SK-N-MC (cell line): ENCODE measurements at places on chromosomes 6 and 20.
A peak's percentile ranks its signal among the peaks of the same experiment; 100 is the strongest.

GRCh38 chr6:127554435-127555006 lies 22.5 kb upstream of the C6orf58 start:
- DNase-seq: no peak

DNA sequence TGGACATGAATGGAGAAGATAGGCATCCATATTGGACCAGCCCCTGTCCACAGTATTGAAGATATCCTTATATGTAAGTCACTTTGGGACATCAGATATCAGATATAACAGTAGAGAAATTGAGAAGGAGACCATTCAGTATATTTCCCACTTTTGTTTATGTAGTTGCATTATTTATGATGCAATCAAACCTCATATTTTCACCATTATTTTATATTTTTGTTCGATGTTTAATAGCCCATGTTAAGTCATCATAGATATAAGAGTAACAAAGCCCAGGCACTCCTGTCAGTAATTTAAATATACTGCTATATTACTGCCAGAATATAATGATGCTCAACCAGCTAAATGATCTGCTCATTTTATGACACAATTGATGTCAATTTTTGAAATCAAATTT lies 744.5 kb upstream of the EPHA7 start:
- DNase-seq: no peak

- DNase-seq: no peak
Observed at GRCh38 chr20:35560541-35560940, 18.7 kb downstream of the ERGIC3 start.

DNA sequence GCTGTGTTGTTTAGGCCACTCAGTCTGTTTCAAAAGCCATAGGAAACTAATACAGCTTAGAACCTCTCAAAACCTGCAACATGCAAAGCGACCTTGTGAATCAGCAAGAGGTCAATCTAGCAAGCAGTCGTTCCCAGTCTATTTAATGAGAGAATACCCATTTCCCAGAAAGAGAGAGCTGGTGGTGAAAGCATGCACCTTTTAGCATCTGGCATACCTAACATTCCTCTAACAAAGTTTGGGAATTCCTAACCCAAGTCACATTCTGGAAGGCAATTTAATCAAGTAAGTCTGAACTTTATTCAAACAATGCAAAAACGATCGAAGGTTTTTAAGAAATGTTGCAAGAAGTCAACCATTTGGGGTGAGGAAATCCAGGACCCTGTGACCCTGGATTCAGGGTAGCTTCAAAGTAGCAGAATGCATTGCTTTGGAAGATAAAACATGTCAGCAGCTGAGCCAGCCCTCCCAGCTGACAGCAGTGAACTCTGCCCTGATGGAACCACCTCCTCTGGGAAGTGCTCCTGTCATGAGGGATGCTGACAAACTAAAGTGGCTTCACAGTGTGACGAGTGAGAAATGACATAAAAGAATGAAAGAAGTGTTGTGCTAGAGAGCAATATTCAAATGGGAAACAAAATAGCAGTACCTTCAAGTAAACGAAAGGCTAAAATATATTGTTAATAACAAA lies 104.8 kb downstream of the GMDS start:
- DNase-seq: no peak

DNA sequence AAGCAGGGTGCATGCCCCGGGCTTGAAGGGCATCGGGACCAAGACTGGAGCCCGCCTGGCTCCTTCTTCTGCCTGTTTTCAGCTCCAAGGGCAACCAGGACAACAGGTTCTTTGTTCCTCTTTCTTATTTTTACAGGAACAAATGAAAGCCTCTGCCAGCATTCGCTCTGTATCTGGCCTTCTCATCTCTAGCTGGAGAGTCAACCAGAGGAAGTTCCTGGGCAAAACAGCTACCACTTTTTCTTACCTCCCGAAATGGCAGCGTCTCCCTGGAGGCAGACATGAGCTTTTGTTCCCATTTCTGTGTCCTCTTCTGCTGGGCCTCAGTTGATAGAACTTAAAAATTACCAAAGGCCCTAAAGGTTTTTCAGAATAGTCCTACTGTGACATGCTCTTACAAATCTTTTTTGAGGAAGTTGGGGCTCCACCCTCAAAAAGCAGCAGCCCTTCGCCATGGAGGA lies 74.1 kb upstream of the NAA20 start:
- no peak for DNase-seq

GRCh38 chr6:156780102-156780641 lies 3.0 kb downstream of the ARID1B start:
- peak; percentile 91 for DNase-seq

GRCh38 chr6:36177166-36177565 lies 19.4 kb upstream of the BRPF3 start:
- no peak for DNase-seq

DNA sequence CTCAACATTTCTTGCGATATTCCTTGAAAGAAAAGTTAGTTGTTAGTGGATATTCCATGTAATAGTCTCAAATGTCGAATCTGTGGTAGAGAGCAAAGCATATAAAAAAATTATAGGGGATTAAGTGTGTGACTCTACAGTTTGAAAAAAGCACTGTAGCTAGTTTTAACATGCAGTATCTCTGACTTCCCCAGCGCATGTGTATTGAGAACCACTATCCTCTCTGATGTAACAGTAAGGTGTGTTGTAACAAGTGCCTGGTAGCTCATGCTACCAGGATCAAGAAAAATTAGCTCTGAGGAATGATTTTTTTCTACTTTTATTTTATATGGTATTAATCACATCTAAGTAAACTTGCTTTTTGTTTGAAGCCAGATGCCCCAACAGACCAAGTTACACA lies 789.2 kb downstream of the KIF16B start:
- DNase-seq: no peak

- DNase-seq: no peak
Observed at GRCh38 chr20:1324598-1325172, 4.3 kb downstream of the SDCBP2 start.

DNA sequence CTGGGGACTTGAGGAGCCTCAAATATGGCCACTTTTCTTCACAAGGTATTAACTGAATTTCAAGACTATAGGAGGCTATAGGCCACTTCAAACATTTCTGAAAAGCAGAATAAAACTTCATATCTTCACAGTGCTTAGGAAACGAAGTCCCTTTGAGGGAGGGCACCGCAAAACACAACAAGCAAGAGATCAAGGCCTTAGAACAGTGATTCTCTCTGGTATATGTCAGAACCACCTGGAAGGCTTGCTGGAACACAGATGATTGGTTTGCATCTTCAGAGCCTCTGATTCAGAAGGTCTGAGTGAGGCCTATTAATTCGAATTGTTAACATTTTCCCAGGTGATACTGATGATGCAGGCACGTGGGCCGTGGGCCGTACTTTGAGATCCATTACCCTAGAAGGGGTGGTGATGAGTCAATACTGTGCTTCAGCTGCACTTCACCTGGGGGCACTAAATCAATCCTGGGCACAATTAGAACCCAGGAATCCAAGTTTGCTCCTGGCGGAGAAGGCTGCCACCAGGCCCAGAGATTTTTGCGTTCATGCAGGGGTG lies 10.7 kb downstream of the SUN5 start:
- DNase-seq: no peak

DNA sequence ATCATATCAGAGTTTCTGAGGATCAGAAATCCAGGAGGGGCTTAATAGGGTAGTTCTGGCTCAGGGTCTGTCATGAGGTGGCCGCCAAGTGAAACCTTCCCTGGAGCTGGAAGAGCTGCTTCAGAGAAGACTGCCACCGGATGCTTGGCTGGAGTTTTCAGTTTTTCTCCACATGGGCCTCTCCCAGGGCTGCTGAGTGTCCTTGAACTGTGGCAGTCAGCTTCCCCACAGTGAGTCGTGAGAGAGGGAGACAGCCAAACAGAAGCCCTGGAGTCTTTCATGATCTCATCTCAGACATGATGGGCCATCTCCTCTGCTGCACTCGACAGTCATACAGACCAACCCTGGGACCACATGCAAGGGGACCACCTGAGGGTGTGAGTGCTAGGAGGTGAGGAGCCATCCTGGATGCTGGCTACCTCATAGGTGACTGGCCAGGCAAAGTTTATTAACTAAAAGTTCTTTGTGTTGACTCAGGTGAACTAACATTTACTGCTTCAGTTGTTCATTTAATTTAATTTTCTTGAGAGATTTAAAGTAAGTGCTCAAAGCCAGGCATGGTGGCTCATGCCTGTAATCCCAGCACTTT lies 71.5 kb downstream of the SHLD1 start:
- no peak for DNase-seq

DNA sequence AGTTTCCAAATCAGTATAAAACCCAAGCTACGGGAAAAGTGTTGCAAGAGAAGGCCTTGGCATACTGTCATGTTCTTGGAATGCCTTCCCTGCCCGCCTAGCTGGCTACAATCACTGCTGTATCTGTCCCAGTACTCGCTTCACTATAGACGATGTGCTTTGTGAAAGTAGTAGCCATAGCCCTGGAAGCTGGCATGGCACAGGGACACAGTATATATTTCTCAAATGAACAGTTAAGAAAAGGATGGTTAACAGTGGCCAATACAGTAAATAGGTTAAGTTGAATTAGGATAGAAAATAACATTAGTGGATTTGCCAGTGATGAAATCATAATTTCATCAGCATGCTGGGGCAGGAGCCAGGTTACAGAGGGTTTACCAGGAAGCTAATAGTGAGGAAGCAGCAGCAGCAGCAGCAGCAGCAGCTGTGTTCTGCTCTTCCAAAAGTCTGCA lies 499.3 kb downstream of the CDKAL1 start:
- DNase-seq: no peak

DNA sequence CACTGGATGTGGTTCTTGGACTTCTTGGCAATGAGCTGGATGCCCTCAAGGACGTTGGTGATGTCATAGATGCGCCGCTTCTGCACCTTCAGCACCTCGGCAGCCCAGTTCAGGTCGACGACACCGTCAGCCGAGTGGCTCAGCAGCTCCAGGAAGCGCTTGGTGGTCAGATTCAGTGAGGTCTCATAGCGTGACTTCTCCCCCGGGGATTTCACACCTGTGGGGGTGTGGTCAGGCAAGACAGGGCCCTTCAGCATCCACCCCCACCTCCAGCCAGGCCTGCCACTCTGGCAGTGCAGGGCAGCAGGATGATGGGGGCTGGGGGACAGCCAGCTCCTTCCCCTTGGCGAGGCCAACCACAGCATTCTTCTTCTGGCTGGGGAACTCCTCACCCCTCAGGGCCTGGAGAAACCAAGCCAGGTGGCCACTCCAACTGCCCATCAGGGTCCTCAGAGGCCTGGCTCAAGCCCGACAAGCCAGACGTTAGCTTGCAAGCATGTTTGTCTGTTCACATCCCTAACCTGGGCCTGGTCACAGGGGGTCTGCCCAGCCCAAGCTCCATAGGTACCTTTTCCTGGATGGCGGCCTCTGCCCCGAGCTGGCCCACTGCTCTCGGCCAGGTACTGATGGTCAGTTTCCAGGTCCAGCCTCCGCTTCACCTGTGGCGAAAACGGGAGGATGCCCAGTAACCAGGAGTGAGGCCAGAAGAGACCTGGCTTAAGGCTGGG lies 5.7 kb upstream of the NECAB3 start:
- no peak for DNase-seq

DNA sequence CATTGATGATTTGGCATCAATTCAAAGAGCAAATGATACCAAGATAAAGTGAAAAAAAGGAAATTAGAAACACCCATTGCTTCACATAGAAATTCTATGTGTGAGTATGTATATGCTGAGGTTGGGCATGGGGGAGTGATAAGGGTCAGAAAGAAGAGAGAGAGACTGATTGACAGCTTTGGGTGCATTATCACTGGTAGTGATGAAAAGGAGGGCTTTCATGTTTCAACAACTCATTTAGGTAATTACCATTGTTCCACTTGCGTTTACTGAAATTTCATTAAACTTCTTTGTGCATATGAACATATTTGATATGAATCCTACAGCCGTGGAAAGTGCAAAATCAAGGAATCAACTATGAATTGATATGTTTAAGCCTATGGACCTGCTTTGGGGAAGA lies 84.7 kb downstream of the ADGRB3 start:
- no peak for DNase-seq

DNA sequence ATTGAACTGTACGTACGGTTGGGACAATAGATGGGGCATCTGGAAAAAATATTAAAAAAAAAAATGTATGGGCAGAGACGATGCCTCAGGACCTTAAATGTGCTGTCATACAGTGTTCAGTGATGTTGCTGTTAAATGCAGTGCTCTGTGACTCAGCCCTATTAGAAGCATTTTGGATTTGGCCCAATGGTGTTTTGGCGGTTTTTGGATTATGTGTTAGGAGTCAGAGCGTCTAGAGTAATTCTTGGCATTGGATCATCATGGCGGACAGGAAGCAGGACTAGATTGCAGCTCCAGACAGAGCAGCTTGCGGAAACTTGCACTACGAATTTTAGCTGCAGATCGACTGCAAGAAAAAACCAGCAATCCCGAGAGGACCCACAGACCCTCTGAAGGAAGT lies 280.0 kb downstream of the SOX4 start:
- no peak for DNase-seq

DNA sequence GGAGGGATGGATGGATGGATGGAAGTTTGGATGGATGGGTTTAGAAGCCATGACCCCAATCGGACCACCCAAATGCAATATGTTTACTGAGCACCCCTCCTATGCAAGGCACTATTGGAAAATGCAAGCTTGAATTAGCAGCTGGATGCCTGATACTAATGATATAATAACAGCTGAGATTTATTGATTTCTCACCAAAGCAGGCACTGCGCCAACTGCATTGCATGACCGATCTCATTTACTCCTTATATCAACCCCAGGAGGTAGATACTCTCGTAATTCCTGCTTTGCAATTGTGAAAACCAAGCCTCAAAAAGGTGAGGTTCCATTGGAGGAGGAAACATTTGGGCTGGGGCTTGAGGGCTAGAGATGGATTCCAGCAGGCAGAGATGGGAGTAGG lies 89.7 kb downstream of the KCNB1 start:
- DNase-seq: no peak

DNA sequence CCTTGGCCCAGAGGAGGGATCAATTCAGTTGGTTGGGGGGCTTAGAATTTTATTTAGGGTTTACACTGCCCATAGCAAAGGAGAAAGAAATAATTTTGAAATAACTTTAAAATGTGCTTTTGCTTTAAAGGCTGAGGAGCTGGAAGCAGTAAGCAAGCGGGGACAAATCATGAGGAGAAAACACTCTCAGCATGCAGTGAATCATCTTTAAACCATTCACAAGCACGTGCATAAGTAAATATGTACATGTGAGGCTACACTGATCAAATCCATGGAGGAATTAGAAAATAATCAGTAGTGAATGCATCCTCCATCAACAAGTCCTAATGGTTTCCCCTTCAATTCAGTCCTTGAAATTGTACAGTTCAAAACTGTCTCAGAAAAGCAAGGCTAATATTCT lies 181.0 kb downstream of the MTFR2 start:
- no peak for DNase-seq

- no peak for DNase-seq
Observed at GRCh38 chr20:59873409-59873808, 60.0 kb downstream of the SYCP2 start.

GRCh38 chr20:58071991-58072390 lies 156.5 kb downstream of the ANKRD60 start:
- DNase-seq: no peak

- DNase-seq: no peak
Observed at GRCh38 chr6:109236115-109237076, 141.1 kb downstream of the CEP57L1 start.

DNA sequence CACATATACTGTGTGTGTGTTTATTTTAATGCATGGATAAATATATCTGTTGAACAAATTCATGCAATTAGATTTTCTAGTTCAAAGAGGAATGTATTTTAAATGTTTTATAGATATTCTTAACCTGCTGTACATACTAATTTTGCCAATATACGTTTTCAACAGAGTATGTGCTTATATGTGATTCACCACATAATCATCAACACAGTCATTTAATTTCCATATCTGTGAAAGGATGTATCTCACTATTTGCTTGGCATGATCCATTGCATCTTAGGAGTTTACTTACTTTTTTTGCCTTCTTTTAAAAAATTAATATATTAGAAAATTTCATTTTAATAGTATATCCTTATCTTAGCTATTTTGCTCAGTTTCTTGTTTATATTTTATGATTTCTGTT lies 902.3 kb upstream of the CITED2 start:
- DNase-seq: no peak
